NCI-H345 (cell line): ENCODE measurements at places on chromosomes 5 and 9.

DNA sequence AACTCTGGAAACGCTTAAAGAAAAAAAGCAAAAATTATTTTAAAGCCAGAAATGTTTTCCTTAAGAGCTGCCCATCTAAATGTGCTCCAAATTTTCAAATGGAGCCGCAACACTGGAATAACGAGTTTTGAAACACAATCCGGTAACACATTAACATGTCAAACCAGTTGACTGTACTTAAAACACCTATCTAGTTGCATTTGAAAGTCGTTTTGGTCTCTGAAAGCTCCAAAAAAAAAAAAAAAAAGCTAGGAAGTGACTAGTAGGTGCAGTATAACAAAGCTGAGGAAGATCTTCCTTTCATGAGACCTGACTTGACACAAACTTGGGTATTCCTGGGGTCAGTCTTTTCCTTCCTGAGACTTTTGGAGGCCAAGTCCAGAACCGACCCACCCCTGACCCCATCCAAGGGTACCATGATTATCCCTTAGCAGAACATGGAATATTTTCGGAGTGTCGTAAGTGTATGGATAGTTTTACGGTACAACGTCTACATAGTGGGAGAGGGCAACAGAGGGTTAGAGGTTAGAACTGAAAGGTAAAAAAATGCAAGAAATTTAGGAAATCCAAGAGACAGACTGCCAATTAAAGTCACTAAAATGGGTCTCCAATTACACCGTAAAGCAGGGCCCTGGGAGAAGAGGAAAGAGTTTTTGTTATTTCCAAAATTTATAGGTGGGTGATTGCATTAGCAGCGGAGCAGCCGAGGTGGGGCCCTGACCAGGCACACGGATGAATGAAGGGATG lies 812 bp downstream of the CETN3 start:
- no peak for DNase-seq

GRCh38 chr9:90974016-90974415 lies 172.4 kb downstream of the SYK start:
- no peak for DNase-seq

GRCh38 chr5:131196331-131196730 lies 25.6 kb downstream of the LYRM7 start:
- no peak for DNase-seq

GRCh38 chr5:32223972-32224609 lies 50.0 kb upstream of the GOLPH3 start:
- DNase-seq = no peak

- DNase-seq = no peak
Measured at GRCh38 chr9:85040821-85041465, 371.4 kb downstream of the NTRK2 start.

GRCh38 chr9:99824378-99825171 lies 2.9 kb downstream of the NR4A3 start:
- no peak for DNase-seq

GRCh38 chr9:74772121-74772520 lies 115.6 kb downstream of the TRPM6 start:
- no peak for DNase-seq

- DNase-seq = no peak
Measured at GRCh38 chr9:93906195-93906880, 48.8 kb downstream of the BARX1 start.

DNA sequence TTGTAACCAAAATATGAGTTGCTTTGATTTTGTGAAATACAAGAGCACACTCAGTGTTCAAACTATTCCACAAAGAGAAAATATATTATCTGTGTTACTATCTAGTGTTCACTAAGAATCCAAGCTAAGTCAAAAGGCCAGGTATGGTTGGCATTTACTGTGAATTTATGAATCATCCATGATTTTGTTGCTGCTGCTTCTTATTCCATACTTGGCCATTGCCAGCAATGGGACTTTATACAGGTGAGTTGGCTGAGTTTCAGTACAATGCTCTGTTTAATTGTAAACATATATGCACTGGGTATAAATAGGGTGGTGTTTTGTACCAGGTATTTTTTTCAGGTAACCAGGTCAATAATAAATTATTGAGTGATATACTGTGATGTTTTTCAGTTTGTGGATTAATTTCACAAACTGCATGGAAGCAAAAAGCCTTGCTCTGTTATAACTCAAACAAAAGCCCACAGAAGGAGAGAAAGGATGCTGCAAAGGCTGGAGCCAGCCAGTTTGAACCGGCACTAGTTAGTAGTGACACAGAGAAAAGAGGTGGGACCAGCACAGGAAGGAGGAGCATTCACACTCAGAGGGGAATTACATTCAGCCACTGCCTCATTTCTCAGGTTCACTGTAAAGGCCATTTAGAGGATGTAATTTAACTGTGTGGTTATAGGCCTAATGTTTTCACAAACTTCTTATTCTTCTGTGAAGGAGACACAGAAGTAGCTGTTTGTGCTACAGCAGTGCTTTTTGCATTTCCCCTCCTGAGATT lies 381.8 kb downstream of the ADGRV1 start:
- peak; percentile 49 for DNase-seq

DNA sequence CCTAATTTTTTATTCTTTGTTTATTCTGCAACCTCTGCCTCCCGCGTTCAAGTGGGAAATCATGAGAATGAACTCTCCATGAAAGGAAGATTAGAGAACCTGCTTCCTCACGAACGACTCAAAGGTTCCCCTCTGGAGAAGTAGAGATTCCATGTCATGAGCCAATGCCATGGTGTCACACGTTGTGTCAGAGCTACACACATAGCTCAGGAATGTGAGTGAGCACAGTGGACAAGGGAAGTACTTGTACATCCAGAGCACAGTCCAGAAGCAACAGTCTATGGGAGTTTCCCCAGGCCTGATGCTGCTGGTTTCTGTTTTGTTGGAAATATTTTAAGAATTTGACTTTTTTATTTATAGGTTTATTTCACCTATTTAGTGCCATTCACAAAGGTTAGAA lies 26.8 kb upstream of the PPP2CA start:
- no peak for DNase-seq

GRCh38 chr5:137254119-137255090 lies 244.7 kb downstream of the SPOCK1 start:
- no peak for DNase-seq
